Stimulated activated CD4-positive, alpha-beta T cell treated with anti-CD3 and anti-CD28 coated beads, TNF-alpha, amount 100 ng/mL, for 48 hours (primary cell): ENCODE measurements at places on chromosomes 13 and 19.
A peak's percentile ranks its signal among the peaks of the same experiment; 100 is the strongest.

DNA sequence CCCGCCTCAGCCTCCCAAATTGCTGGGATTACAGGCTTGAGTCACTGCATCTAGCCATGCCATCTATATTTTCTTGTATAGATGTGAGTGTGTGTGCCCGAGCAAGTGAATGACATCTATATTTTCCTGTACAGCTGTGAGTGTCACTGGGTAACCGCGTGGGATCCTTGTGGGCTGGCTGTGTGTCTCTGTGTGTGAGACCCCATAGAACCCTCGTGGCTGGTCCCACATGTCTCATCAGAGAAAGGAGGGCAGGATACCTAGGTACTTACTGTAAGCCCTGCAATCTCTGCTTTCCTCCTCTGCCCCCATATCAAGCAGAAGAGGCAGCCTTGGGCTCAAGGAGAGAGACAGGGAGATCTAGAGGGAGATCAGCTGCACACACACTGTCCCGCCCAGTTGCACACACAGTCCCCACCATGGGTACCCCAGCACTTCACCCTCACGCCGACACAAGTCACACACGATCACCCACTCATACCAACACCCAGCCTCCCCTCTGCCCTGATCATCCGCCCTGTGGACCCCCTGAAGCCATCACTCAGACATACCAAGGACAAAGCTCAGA is 655 bp downstream of the DENND1C start:
- no peak for DNase-seq

DNA sequence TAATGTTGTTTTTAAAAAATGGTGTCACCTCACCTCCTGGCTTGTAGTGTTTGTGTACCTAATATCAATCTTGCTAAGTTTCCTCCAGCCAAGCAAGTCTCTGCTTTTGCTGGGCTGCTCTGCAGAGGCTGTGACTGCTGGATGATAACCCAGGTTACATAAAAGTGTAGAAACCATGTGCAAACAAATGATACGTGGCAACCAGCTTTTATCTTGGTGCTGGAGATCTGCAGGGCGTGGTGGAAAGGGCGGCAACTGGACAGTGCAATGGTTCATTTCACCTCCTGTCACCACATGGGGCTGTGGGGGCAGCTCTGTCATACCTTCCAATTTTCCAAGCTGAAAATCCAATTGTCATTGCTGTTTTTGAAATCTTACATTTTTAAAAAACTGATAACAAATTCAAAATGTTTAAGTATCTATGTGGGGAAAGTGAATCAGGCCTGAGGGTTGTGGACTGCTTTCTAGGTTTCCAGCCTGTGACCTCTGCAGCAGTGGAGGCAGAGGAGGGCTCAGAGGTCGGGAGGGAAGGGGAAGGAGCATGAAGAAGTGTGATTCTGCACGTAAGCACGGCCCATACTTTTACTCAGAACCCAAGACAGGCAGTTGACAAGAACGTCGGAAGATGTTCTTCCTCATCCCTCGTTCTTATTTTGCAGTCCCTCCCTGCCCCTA is 9.7 kb downstream of the GPR42 start:
- no peak for DNase-seq

DNA sequence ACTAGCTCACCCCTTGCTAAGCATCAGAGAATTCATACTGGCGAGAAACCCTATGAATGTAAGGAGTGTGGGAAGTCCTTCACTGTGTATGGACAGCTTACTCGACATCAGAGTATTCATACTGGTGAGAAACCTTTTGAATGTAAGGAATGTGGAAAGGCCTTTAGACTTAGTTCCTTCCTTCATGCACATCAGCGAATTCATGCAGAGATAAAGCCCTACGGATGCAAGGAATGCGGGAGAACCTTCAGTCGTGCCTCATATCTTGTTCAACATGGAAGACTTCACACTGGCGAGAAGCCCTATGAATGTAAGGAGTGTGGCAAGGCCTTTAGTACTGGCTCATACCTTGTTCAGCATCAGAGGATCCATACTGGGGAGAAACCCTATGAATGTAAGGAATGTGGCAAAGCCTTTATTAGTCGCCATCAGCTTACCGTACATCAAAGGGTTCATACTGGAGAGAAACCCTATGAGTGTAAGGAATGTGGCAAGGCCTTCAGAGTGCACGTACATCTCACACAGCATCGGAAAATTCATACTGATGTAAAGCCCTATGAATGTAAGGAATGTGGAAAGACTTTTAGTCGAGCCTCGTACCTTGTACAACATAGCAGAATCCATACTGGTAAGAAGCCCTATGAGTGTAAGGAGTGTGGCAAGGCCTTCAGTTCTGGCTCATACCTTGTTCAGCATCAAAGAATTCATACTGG is 17.3 kb downstream of the ZNF30 start:
- DNase-seq: no peak

GRCh38 chr19:51668216-51668615 is 21.6 kb upstream of the SIGLEC14 start:
- DNase-seq: no peak

GRCh38 chr19:34044021-34044420 is 128.3 kb upstream of the LSM14A start:
- DNase-seq: no peak

GRCh38 chr19:4434391-4434790 is 23.2 kb downstream of the UBXN6 start:
- DNase-seq: no peak

- DNase-seq: peak; percentile 92
These were observed 42.6 kb downstream of the ZNF627 start for GRCh38 chr19:11639602-11640471.

DNA sequence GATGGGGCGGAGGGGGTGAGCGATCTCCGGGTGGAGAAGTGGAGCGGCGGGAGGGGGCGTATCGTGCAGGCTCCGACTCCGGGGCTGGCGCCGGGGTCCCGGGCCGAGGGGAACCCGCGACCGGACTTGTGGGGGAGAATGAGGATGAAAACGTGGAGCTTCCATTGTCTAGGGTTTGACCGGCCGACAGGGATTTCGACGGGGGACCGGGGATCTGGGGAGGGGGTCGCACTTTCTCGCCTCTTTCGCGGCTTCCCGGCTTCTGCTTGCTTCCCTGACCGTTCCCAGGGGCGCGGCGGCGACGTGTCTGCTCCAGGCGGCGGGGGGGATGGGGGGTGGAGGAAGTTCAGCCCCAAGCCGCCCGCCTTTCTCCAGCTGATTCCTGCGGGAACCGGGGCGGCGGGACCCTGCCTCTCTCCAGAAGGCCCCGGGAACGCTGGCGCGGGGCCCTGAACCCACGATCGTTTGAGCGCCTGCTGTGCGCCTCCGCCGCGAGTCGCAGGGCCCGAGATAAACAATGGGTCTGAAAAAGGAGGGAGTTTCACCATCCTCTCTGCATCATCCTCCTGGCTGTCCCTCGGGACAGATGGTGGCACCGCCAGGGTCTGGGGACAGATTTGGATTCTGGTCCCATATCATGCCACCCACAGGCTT is 790 bp downstream of the TPM4 start:
- DNase-seq: no peak

DNA sequence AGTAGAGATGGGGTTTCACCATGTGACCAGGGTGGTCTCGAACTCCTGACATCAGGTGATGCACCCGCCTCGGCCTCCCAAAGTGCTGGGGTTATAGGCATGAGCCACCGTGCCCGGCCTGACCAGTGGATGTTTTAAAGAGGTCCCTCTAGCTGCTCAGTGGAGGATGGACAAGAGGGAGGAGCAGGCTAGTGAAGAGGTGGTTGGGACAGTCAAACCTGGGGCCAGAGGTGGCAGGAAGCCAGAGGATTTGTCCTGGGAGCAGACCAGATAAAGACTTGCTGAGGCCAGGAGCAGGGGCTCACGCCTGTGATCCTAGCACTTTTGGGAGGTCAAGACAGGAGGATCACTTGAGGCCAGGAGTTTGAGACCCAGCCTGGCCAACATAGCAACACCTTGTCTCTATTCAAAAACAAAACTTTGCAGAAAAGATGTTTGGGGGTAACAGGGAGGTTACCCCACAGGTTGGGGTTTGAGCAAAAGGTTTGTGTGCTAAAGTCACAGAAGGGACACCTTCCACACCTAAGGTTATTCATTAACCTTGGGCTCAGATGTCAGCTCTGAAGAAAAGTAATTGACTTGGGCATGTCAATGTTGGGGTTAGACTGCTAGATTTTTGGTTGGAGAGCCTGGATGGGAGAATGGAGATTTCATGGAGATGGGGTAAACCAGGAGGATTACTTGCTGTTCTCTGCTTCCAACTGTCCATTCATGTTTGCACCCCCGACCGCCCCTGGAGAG is 9.0 kb downstream of the BCAM start:
- no peak for DNase-seq

DNA sequence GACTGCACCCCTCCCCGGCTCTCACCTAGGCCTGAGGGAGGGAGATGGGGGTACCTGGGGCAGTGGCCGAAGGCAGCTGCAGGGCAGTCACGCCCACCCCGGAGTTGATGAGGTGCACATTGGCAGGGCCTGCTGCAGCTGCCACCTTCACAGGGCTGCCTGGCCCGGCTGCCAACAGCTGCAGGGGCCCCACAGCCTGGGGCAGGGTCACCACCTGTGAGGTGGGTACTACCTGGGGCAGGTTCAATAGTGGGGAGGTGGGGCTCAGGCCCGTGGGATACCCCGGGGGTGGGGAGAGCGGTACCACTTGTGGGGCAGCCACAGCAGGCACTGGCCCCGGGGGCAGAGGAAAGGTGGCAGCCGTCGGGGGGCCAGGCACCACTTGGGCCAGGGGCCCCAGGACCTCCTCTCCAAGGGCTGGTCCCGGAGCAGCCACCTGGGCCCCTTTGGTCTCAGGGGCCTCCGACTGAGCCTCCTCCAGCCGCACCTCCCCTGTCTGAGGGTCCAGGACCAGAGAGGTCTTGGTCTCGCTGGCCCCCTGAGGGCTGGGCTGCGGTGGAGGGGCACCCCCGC is 2.7 kb downstream of the SIX5 start:
- DNase-seq: no peak

GRCh38 chr13:33690354-33690753 is 127.6 kb upstream of the RFC3 start:
- DNase-seq: no peak

- no peak for DNase-seq
These were observed 158.7 kb upstream of the RNF113B start for GRCh38 chr13:98335721-98336120.

GRCh38 chr13:101835920-101836319 is 383.4 kb downstream of the ITGBL1 start:
- no peak for DNase-seq

GRCh38 chr13:30577401-30577852 is 40.3 kb upstream of the USPL1 start:
- peak; percentile 8 for DNase-seq

DNA sequence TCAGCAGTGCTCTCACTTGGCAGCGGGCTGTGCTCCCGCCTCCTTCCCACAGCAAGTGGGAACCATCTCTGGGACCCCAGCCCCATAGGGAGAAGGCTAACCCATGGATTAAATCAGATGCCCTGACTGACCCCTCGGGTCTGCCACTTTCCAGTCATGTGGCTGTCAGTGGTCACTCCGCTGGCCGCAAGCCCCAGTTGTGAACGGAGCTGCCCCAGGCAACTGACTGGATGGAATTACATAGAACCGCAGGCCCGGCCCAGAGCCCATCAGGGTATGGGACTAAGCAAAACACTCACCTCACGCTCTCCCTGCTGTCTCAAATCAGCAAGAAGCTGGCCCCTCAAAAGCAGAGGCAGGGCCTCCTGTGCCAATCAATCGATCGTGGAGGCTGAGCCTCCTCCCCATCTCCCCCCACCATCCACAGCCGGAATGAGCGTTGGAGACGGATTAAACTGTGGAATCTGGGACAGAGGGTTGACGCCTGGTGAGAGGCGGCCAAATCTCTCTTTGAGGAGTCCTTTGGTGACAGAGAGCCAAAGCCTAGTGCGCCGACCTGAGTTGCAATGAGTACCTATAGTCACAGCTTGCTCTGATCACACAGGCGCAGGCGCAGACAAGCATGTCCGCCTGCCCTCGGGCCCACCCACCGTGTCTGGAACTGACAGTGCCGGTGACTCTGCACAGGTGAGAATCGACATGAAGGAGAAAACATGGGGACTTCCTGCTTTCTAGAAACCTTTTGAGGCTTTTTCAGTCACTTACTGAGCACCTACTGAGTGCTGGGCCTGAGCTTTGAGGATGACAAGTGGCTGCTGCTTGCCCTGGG is 38.7 kb downstream of the PBX4 start:
- no peak for DNase-seq

- no peak for DNase-seq
These were observed 636.2 kb upstream of the SPRY2 start for GRCh38 chr13:80977168-80977567.

GRCh38 chr13:32098272-32098671 is 66.7 kb downstream of the FRY start:
- DNase-seq: no peak
